Vagina (tissue), 2 donors: ENCODE measurements at places on chromosomes 7 and 10. TPM values are rescaled to one million over a fixed set of nuclear protein-coding genes. Genes with fewer than 3 reads are reported as not detected.

- peak; percentile 87 for DNase-seq
These were observed 1.2 kb downstream of the ADIRF start for GRCh38 chr10:86969421-86970041.

DNA sequence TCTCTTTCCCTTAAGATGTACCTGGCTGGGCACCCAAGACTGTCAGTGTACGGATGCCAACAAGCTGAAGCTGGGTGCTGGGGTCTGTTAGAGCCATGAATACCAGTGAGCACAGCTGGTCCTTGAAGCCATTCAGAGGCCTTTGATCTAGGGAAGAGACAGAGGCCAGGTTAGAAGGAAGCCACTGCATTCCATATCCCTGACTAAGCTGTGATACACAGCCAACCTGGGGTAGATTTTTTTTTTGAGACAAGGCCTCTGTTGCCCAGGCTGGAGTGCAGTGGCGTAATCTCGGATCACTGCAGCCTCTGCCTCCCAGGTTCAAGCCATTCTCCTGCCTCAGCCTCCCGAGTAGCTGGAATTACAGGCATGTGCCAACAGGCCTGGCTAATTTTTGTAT lies 20.8 kb downstream of the ZDHHC16 start:
- H3K4me1 ChIP-seq, result peaks cover 32% of the 10 kb centered on the region
- H3K4me3 ChIP-seq, result no peak overlapping the region
- no peaks in the 10 kb centered on the region for H3K36me3 ChIP-seq
- H3K27ac ChIP-seq, result peak overlapping the region; percentile 76
- no peaks in the 10 kb centered on the region for H3K27me3 ChIP-seq

DNA sequence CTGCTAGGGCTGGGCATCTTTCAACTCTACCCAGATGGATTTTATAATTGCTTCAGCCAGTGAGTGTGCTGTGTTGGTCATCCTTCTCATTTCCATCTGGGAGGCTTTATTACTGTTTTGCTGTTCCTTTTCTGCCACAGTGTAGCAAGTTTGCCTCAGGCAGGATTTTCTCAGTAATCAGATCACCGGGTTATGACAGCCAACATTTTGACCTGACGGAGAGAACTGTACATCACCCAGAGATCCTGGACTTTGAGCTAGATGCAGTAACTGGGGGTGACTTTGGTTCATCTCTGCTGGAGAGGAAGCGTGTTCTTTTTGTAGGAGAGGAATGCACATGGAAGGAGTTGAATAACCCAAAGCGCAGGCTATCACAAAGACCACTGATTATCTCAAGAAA lies 111.8 kb upstream of the AGR3 start:
- H3K4me1 ChIP-seq, result peaks cover 9% of the 10 kb centered on the region
- no peaks in the 10 kb centered on the region for H3K36me3 ChIP-seq
- H3K27ac ChIP-seq, result no peak overlapping the region
- no peak overlapping the region for H3K4me3 ChIP-seq
- no peak for DNase-seq

DNA sequence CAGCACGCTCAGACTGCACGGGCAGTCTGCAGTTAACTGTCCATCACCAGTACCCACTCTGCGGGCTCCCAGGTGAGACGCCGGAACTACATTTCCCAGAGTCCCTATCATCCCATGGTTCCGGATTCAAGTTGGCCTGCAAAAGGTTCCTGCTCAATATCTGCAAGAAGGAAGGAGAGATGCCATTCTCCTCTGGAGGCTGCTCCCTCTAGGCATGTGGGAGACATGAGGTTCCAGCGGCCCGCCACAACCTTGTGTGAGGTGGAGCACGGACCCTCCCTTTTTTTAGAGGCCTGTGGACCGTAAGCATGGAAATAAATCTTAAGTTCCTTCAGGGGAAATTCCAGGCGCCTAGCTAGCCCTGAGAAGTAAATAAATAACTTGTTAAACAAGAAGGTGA lies 29.7 kb downstream of the NUP42 start:
- no peak overlapping the region for H3K27ac ChIP-seq
- no peaks in the 10 kb centered on the region for H3K36me3 ChIP-seq
- H3K27me3 ChIP-seq, result no peaks in the 10 kb centered on the region
- no peak for DNase-seq
- H3K4me1 ChIP-seq, result no peaks in the 10 kb centered on the region

The CHRM2 gene
- total RNA-seq, result 1.2 TPM

DNA sequence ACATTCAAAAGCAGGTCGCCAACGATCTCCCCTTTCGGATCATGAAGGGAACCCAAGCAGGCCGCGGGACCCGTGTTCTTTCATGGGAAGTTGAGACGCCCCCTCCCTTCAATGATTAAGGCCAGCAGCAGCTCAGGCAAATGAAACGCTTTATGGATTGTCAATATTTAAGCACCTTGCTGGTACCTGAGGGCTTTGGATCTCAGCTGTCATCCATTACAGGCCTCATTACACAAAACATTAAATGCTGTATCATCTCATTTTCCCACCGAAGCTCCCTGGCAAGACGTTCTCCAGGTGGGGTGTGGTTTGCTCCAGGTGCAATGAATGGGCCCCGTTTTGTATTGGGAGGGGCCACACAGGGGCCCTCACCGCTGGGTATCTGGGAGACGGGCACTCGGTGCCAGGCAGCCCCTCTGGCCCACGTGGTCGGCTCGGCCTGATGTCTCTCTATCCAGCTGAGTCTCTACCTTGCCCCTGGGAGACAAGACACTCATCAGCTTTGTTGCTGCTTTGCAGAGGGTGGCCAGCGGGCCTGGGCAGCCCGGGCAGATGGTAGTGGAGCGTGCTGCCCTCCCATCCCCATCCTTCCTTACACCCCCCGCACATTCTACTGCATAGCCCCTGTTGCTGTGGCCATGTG lies 456.1 kb upstream of the FOXK1 start:
- no peaks in the 10 kb centered on the region for H3K4me1 ChIP-seq
- no peaks in the 10 kb centered on the region for H3K27me3 ChIP-seq
- no peak overlapping the region for H3K27ac ChIP-seq
- DNase-seq, result no peak

DNA sequence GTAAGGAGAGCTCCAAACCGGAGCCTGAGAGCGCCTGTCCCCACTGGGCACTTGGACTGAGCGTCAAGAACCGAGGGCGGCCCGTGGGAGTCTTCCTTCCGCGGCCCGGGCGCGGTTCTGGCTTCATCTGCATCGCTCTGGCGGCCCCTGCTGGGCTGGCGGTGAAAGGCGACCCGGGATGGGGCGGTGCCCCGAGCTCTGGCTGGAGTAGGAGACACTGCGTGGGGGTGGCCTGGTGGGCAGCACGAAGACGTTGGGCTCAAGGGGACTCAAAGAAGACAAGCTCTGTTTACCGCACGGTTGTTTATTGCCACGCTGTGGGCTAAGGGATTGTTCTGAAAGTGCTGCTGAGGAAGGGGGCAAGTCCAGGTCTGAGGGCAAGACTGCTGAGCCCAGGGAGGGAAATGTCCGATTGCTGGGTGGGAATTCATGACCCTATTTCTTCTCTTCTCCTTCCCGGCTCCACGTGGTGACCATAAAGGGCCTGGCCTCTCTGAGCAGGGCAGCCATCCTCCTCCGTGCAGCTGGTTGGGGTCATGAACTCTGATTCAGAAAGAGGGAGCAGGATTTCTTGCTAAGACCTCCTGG lies 29.8 kb downstream of the PLAU start:
- DNase-seq, result no peak
- H3K27me3 ChIP-seq, result no peaks in the 10 kb centered on the region
- no peak overlapping the region for H3K4me3 ChIP-seq
- no peaks in the 10 kb centered on the region for H3K36me3 ChIP-seq
- H3K4me1 ChIP-seq, result peaks cover 27% of the 10 kb centered on the region
